ENCODE measurements at places on chromosomes 3 and 15.

DNA sequence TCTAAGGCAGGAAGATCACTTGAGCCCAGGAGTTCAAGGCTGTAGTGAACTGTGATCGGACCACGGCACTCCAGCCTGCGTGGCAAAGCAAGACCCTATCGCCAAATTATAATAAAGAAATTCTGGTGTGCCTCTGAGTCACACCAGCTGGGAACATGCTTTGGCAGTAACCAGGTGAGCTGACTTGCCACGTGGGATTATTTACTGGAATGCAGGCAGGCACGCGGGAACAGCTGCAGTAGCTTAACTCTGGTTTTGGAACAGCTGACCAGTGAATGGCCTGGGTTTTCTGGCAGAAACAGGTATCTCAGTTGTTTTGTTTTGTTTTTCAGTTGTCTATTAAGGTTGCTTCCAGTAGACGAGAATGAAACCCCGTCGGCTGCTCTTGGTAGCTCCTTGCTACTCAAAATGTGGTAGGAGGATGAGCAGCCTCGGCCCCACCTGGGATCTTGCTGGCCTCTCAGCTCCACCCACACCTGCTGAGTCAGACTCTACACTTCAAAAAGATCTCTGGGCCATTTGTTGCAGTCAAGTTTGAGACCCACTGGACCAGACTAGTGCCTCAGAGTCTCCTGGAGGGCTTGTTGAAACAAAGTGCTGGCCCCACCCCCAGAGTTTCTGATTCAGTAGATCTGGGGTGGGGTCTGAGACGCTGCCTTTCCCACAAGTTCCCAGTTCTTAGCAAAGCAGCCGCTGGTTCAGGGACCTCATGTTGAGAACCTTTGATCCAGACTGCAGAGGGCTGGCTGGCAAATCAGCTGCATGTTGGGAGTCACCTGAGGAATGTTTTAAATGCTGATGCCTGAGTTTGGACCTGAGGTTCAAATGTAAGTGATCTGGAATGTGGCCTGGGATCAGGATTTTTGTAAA, 26.6 kb downstream of the IDH2 start:
- DNase-seq, result no peak

GRCh38 chr15:25733856-25734679, 129.1 kb downstream of the ATP10A start:
- no peak for DNase-seq

DNA sequence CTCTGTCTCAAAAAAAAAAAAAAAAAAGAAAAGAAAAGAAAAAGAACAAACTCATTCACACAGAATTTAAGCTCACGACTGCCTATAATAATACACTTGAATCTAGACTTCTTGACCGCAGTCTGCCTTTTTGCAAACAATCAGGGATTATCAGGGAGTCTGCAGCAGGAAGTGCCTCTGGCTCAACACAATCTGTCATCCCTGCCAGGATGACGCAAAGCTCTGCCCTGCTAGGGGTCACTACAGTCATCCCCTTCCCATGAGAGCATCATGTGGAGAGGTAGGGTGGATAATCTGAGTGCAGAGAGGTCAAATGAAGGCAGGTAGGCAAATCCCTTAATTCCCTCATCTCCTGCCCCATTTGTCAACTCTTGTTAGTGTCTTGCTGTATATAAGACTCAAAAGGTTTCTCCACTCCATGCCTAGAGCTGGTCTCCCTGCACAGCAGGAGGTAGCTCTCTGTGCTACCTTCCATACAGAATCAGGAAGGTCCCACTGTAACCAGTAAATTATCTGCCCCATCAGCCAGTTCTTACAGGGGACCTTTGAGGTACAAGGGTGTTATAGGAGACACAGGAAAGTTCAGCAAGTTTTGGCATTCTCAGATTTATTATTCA, 4.2 kb downstream of the UBAP1L start:
- DNase-seq, result no peak

- no peak for DNase-seq
Observed at GRCh38 chr3:31911643-31912042, 69.4 kb downstream of the OSBPL10 start.

DNA sequence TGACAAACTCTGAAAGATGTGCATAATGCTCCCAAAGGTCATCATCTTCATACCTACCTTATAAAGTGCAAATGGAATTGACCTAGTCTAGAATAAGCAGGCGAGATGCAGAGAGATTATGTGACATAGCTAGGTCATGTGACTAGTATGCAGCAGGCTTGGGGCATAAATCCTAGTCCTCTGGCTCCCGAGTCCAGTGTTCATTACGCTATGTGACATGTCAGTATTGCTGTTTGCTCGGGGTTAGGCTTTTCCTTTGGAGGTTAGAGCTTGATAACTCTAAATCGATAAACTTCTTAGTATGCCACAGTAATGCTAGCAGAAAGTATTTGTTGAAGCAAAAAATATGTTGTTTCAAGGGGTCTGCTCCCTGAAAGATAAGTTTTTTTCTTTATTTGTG, 481.7 kb upstream of the TPRG1 start:
- no peak for DNase-seq
